ENCODE measurements at places on chromosomes 2 and 18.

GRCh38 chr2:235640926-235641723 is 147.3 kb downstream of the AGAP1 start:
- DNase-seq: no peak

DNA sequence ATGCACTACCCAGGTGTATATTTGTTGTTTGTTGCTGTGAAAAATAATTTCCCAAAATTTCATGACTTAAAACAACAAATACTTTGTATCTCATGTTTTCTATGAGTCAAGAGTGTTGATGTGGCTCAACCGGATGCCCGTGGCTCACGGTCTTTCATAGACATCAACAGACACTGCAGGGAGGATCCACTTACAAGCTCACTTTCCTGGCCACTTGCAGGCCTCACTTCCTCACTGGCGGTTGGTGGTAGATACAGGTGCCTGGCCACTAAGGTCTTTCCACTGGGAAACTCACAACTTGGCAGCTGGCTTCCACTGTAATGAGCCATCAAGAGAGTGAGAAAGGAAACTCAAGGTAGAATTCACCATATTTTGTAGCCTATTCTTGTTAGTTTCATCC is 662.9 kb downstream of the IRS1 start:
- DNase-seq: no peak

GRCh38 chr2:117691595-117691994 is 122.9 kb upstream of the DDX18 start:
- DNase-seq: no peak

DNA sequence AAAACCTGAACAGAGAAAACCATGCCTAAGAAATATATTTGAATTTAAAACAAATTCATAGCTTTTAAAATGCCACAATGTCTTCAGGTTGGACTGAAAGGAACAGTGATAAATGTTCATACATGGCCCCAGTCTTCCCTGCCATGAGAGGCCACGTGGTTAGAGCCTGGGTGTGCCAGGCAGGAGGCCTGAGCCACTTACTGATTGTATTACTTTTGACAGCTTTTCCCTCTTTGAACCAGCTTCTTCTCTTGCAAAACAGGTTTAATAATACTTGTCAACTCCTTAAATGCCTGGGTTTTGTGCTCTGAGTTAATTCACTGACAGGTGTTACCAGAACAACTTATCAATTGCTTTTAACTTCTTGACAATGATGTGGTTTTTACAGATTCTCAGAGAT is 27.0 kb downstream of the RBKS start:
- no peak for DNase-seq

- no peak for DNase-seq
Observed at GRCh38 chr18:48605408-48605845, 66.6 kb downstream of the CTIF start.

GRCh38 chr2:100393362-100393761 is 24.1 kb downstream of the CHST10 start:
- no peak for DNase-seq

GRCh38 chr2:196606516-196606915 is 33.0 kb upstream of the CCDC150 start:
- no peak for DNase-seq

DNA sequence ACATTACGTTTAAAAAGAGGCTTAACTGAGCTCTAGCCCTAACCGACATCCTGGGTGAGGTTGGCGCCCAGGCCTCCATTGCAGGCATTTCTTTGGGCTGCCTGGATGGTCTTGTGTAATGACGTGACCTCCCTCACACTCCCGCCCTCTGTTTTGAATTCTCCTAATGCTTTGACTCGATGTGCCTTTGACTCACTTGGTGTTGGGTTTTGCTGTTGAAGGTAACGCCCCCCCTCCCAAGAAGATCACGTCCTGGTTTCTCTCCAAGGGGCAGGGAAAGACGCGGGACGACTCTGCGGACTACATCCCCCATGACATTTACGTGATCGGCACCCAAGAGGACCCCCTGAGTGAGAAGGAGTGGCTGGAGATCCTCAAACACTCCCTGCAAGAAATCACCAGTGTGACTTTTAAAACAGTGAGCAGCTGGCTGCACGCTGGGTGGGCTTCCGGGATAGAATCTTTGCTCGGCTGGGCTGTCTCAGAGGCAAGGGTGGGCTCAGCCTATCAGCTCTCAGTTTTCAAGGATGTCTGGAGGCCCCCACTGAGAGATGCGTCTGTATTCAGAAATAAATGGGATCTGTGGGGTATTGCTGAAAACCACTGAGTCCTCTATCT is 87.9 kb upstream of the ATG16L1 start:
- DNase-seq: no peak

- DNase-seq: no peak
Observed at GRCh38 chr2:64101141-64101591, 43.1 kb downstream of the PELI1 start.

GRCh38 chr2:120669121-120669952 is 66.3 kb upstream of the GLI2 start:
- DNase-seq: no peak

DNA sequence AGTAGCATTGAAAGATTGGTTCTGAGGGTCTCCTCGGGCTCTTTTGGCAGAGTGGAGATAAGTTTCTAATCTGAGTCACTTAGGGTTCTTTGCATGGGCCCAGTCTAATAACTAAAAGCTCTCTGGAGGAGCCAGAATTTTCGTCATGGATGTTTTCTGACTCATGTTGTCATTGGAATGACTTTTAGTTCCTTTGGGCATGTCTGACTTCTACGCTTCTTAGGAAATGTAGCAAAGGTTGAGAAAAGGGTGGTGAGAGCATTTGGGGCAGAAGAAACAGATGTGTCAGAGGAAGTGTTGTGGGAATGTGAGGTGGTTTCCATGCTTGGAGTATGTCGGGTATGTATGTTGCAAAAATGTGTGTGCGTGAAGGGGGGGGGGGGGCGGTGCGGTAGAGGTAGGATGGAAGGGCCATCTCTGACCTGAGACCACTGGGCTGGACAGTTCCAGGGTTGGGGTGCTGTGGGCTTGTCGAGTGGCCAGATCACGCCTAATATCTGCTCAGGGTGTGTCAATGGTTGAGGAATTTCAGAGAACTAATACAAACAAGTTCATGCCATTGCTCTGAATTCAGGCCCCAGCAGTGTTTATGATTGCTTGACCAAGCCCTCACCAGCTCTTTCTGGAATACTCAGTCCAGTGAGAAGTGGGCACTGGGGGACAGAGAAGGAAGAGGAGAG is 26.9 kb downstream of the KLHL29 start:
- DNase-seq: no peak

DNA sequence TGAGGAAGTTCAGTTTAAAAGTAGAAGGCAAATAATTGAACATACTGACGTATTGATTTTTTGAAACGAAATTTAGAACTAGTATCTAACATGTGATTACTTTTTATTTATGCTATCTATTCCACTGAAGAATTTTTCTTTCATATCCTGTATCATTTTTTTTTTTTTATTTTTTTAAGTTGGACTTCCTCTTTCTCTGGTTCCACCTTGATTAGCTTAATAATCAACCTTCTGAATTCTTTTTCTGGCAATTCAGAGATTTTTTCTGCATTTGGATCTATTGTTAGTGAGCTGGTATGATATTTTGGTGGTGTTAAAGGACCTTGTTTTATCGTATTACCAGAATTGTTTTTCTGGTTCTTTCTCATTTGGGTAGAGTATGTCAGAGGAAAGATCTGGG is 411.2 kb downstream of the SOX11 start:
- DNase-seq: no peak

GRCh38 chr2:218865999-218866398 is 6.4 kb downstream of the WNT6 start:
- no peak for DNase-seq

GRCh38 chr2:54879598-54880332 is 156.3 kb downstream of the EML6 start:
- no peak for DNase-seq

DNA sequence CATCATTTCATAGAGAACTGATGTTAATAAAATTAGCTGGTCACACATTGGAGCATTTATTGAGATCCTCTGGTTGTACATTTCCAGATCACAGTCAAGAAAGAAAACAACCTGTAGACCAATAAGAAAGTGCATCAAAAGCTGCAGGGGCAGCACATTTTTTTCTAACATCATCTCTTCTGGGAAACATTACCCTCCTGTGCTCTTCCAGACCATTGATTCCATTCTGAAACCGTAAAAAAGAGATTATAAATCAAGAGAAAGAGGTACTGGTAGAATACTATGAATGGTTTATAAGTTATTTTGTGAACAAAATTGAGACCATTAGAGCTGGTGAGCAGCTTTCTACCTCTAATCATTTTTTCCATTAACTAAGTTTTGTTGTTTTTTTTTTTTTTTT is 1548.2 kb upstream of the CELF4 start:
- DNase-seq: no peak

DNA sequence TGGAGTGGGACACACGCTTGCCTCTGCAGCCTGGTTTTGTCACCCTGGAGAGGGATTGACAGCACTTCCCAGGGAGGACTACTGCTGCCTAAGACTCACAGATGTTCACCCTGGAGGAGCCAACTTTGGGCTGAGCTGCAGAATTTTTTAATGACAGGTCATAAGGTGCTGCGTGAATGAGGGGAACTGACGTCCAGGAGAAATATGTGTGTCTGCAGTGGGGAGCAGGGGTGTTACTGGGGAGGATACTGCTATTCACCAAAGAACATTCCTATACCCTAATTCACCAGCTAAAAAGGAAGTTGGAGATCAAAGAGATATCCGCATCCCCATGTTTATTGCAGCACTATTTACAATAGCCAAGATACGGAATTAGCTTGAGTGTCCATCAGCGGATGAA is 144.4 kb downstream of the MGAT5 start:
- no peak for DNase-seq

DNA sequence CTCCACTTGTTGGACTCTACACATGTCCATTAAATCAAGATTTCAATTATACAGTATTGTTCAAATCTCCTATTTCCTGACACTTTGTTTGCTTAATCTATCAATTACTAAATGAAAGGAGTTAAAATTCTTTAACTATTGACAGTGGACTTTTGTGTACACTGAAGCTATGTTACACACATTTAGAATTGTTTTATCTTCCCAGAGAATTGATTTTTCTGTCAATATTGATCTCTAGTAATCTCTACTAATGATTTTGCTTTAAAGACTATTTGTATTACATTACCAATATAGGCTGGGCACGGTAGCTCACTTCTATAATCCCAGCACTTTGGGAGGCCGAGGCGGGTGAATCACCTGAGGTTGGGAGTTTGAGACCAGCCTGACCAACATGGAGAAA is 215.7 kb downstream of the WDPCP start:
- DNase-seq: no peak

DNA sequence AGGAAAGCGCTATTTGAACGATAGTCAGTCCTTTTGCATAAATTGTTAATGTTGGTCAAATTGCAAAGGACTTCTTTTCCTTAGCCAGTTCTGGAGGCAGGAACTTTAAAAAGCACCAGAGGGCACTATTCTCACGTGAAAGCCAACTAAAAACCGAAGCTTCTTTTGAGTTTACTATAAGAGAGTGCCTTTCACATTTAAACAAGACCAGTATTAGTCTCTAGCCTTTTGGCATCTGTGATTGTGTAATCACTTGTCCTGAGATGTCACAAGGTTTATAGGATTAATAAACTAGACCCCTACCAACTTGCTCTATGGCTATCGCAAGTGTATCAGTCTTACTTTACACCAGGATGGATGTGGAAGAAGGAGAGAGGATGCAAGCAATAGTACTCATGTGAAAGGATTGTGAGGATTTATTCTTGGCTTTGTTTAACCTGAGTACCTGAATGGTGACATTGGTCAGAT is 14.4 kb upstream of the STAT4 start:
- DNase-seq: no peak

DNA sequence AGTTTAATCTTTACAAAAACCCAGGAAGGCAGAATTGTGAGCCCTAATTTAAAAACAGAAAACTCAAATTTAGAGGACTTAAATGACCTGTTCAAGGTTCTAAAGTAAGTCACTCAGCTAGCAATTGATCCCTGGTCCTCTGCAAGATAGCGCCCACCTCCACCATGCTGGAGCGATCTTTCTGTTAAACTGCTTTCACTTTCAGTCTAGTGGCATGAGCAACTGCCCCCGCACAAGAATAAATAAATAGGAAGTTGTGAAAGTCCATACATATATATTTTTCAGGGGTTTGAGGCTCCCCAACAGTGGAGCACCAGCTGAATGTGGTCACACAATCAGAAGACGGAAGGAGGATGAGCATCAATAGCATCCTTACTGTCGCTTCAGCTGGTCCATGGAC is 217.9 kb downstream of the NAPG start:
- DNase-seq: no peak

DNA sequence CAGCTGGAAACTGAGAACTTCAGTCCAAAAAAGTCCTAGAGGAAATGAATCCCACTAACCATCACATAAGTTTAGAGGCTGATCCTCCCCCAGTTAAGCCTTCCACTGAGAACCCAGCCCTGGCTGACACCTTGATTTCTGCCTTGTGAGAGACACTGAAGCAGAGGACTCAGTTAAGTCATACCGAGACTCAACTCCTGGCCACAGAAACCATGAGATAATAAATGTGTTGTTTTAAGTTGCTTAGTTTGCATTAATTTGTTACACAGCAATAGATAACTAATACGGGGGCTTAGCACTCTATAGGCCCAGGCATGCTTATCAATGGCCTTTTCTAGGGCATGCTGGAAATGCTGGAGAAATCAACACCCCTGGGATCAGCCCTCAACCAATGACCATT is 3.4 kb upstream of the ADD2 start:
- no peak for DNase-seq

- DNase-seq: peak; percentile 81
Observed at GRCh38 chr2:86785456-86785855, 5.3 kb downstream of the CD8A start.

- DNase-seq: no peak
Observed at GRCh38 chr2:120448961-120449810, 103.2 kb downstream of the INHBB start.

GRCh38 chr2:201344663-201345366 is 12.3 kb downstream of the FLACC1 start:
- DNase-seq: no peak

GRCh38 chr2:148577845-148578492 is 66.6 kb upstream of the EPC2 start:
- DNase-seq: no peak

Measured in stimulated activated CD8-positive, alpha-beta memory T cell treated with anti-CD3 and anti-CD28 coated beads, Interleukin-15, amount 100 ng/mL, for 48 hours (primary cell).